ENCODE measurements at places on chromosomes 4 and X. TPM values are rescaled to one million over a fixed set of nuclear protein-coding genes. Genes with fewer than 3 reads are reported as not detected.

Gene CTSO
- total RNA-seq, result 14.3 TPM

Gene PABPC5
- total RNA-seq, result 1.7 TPM

Gene CSN1S1
- total RNA-seq, result not detected

Gene GPAT3
- 22.3 TPM for total RNA-seq

Gene ARHGAP6
- total RNA-seq, result 1.5 TPM

Gene TRIM60
- not detected for total RNA-seq

Gene MAGEA10
- not detected for total RNA-seq

Gene TAPT1
- 16.5 TPM for total RNA-seq

Gene CXCL1
- 5.3 TPM for total RNA-seq

Gene CT45A10
- total RNA-seq, result not detected

Gene SPINK2
- not detected for total RNA-seq

Gene GPR50
- total RNA-seq, result not detected

Gene RBM47
- under 0.01 TPM for total RNA-seq

Gene RASSF6
- not detected for total RNA-seq

Gene LUZP4
- not detected for total RNA-seq

Gene CT47B1
- not detected for total RNA-seq

Gene GRIA3
- not detected for total RNA-seq

Gene EDA
- 1.5 TPM for total RNA-seq

Gene TMPRSS11D
- total RNA-seq, result under 0.01 TPM

Gene STPG2
- 0.17 TPM for total RNA-seq

Gene FUNDC1
- 8.3 TPM for total RNA-seq

Gene NAP1L3
- 0.76 TPM for total RNA-seq

Gene SMIM43
- total RNA-seq, result 0.09 TPM

Gene DGKK
- total RNA-seq, result not detected

Gene FGFR3
- 1.3 TPM for total RNA-seq

Gene UGT2A2
- total RNA-seq, result not detected

Gene TBX22
- not detected for total RNA-seq

Gene MAGEA11
- total RNA-seq, result not detected

Gene ERCC6L
- 0.95 TPM for total RNA-seq

Gene CT83
- total RNA-seq, result not detected

Gene RBM46
- not detected for total RNA-seq

Gene PSAPL1
- total RNA-seq, result not detected

Gene VCX2
- total RNA-seq, result not detected

Gene FAM9B
- total RNA-seq, result not detected

Gene SSX1
- not detected for total RNA-seq

Gene AMTN
- not detected for total RNA-seq

Gene TIGD4
- under 0.01 TPM for total RNA-seq

Gene TMSB15C
- total RNA-seq, result 8.5 TPM

Gene HSFX4
- total RNA-seq, result not detected

Gene G6PD
- 22.5 TPM for total RNA-seq

Gene NXF2
- not detected for total RNA-seq

Gene ASB12
- total RNA-seq, result not detected

Gene IL2
- not detected for total RNA-seq

Gene SHISA3
- not detected for total RNA-seq

Gene KIT
- total RNA-seq, result 1.1 TPM

Gene JCHAIN
- total RNA-seq, result not detected

Gene PAGE2
- total RNA-seq, result not detected

Gene HEPH
- 11.6 TPM for total RNA-seq

Gene TENM3
- 26.2 TPM for total RNA-seq

Gene ALPK1
- 0.65 TPM for total RNA-seq

Gene CLCN4
- total RNA-seq, result 4.9 TPM

Gene C1QTNF7
- not detected for total RNA-seq

Gene CD38
- total RNA-seq, result 10.9 TPM

Gene UGT2B28
- total RNA-seq, result not detected

Gene TRAM1L1
- 0.22 TPM for total RNA-seq

Gene RP2
- 28.4 TPM for total RNA-seq
